ENCODE measurements at places on chromosomes 2 and 18. TPM values are rescaled to one million over a fixed set of nuclear protein-coding genes. Genes with fewer than 3 reads are reported as not detected.

ONECUT2 gene
- 0.14 TPM for polyA plus RNA-seq

LYPD6 gene
- polyA plus RNA-seq: 18.8 TPM

SERPINB3 gene
- not detected for polyA plus RNA-seq

B3GNT7 gene
- polyA plus RNA-seq: 3.4 TPM

PIEZO2 gene
- polyA plus RNA-seq: 13.6 TPM

SLC19A3 gene
- 6.7 TPM for polyA plus RNA-seq

SP140 gene
- 1.6 TPM for polyA plus RNA-seq

EPHA4 gene
- 59.0 TPM for polyA plus RNA-seq

NMUR1 gene
- polyA plus RNA-seq: 1.0 TPM
